Vagina (tissue), 2 donors: ENCODE measurements at places on chromosomes 4 and X. TPM values are rescaled to one million over a fixed set of nuclear protein-coding genes. Genes with fewer than 3 reads are reported as not detected.

The TMEM47 gene
- total RNA-seq: 44.7 TPM

The LNX1 gene
- 11.8 TPM for total RNA-seq

The CENPU gene
- 5.2 TPM for total RNA-seq

The CT83 gene
- not detected for total RNA-seq

The UGT2A1 gene
- not detected for total RNA-seq

The IL13RA2 gene
- 0.74 TPM for total RNA-seq

The ARHGAP36 gene
- 2.0 TPM for total RNA-seq

The CT45A2 gene
- total RNA-seq: not detected

The SLC9A6 gene
- total RNA-seq: 12.8 TPM

The EDA2R gene
- 1.2 TPM for total RNA-seq

The POLN gene
- total RNA-seq: 3.9 TPM

The EGFL6 gene
- 0.98 TPM for total RNA-seq

The ARX gene
- total RNA-seq: not detected

The ZDHHC15 gene
- total RNA-seq: 3.4 TPM

The EDA gene
- total RNA-seq: 6.1 TPM

The IL21 gene
- not detected for total RNA-seq

The SHOX gene
- not detected for total RNA-seq

The RHOXF2 gene
- total RNA-seq: not detected

The BMPR1B gene
- 0.49 TPM for total RNA-seq

The WDR17 gene
- total RNA-seq: 2.0 TPM

The ESX1 gene
- total RNA-seq: not detected

The FAT1 gene
- total RNA-seq: 47.1 TPM

The SLITRK4 gene
- total RNA-seq: 3.2 TPM

The ENOX2 gene
- total RNA-seq: 8.8 TPM

The DKK2 gene
- 0.49 TPM for total RNA-seq

The PABPC1L2A gene
- total RNA-seq: not detected

The CENPVL2 gene
- total RNA-seq: not detected

The UCHL1 gene
- total RNA-seq: 174 TPM

The PIR gene
- total RNA-seq: 24.1 TPM

The ZNF630 gene
- total RNA-seq: 4.7 TPM

The CPLX1 gene
- 0.98 TPM for total RNA-seq

The GYPE gene
- total RNA-seq: not detected

The FGFR3 gene
- total RNA-seq: 96.5 TPM

The CENPE gene
- total RNA-seq: 2.2 TPM

The TBX22 gene
- not detected for total RNA-seq

The TIGD2 gene
- total RNA-seq: 4.4 TPM

The HTR2C gene
- 1.7 TPM for total RNA-seq

The TGIF2LX gene
- not detected for total RNA-seq

The XK gene
- total RNA-seq: 2.0 TPM

The IBSP gene
- not detected for total RNA-seq

The HMGN5 gene
- total RNA-seq: 0.98 TPM

The MAGEA9B gene
- total RNA-seq: not detected

The SSX3 gene
- total RNA-seq: not detected

The IL3RA gene
- total RNA-seq: 7.9 TPM

The F8A2 gene
- total RNA-seq: not detected

The SH2D1A gene
- total RNA-seq: 0.74 TPM

The SORCS2 gene
- total RNA-seq: 5.4 TPM

The SPANXN2 gene
- not detected for total RNA-seq

The RASGEF1B gene
- total RNA-seq: 13.5 TPM

The ZCCHC12 gene
- 3.7 TPM for total RNA-seq

The PDZD4 gene
- 10.3 TPM for total RNA-seq

The ODAPH gene
- not detected for total RNA-seq

The CLCN4 gene
- 1.2 TPM for total RNA-seq

The MAGEE1 gene
- total RNA-seq: 3.4 TPM

The ZNF595 gene
- total RNA-seq: 12.8 TPM

The HAND2 gene
- 26.0 TPM for total RNA-seq

The RAB33B gene
- total RNA-seq: 10.1 TPM
